AG04450 (cell line): ENCODE measurements at places on chromosomes 5 and 9.

DNA sequence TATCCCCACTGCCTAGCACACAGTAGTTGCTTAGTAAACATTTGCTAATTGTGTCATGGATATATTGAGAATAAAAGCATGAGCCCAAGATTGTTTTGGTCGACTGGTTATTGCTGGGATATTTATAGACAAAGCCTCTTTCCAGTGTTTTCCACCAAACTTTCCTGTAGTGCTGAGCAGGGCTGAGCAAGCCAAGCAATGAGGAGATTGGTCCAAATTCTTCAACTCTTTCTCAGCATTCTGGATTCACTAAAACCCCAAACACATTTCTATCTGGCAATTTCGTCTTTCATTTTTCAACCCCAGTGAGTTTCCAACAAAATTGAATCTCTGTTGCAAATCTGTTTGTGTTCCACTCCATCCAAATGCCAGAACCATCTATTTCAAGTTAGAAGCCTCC, 31.9 kb upstream of the TARS1 start:
- no peak for DNase-seq

DNA sequence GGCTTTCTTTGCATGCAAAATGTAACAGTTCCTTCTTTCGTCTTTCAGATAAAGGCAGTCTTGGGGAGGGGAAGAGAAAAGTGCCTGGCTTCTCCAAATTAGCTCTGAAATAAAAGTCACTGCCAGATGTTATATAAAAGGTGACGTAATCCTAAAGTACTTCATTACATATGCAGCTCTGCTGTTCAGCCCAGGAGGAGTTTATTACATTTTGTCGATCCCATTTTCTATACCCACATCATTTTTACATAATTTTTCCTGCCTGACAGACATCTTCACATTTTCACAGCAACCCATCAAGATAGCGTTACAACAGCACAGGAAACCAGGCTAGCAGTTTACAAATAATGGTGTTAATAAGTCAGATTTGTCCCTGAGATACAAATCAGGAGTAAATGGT, 86.7 kb upstream of the SLC30A5 start:
- DNase-seq: no peak

DNA sequence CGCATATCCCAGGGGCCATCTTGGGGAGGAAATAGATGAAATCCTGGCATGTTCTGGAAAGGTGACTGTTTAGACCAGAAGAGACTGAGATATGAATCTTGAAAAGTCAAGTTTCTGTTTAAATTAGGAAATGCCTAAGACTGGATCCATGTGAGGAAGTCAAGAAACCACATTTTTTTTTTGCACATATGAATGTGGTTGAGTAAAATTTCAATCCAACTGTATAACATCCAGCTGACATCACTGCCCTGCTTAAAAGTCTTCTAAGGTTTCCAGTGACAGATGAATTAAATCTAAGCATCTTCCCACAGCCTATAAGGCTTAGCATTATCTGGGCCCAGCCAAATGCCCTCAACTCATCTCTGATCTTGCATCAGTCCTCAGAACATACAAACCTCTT, 47.7 kb upstream of the TCERG1 start:
- DNase-seq: no peak

DNA sequence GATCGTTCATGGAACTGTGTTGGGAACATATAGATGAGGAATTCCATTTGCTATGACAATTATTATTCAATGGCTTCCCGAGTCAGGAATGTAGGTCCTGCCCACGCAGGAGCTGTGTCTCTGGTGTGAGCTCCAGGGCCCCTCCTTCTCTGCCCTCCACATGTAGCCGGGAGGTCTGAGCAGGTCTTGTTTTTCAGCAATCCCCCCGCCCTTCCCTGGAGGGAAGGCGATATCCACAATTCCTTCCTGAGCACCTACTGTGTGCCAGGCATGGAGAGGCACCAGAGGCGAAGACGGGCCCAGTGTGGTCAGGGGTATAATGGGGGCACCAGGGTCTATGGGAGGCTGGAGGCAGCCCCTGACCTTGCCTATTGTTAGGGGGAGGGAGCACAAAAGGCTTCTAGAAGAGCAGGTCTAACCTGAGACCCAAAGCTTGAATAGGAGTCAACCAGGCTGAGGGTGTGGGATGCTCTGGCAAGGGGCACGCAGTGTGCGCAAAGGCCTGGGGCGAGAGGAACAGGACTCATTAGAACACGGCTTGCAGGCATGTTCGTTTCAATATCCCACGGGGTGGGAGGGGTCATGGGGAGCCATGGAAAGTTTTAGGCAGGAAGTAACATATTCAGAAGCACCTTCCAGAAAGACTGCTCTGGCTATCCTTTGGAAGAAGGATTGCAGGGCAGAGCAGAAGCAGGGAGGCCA, 154.9 kb downstream of the C9orf50 start:
- no peak for DNase-seq

GRCh38 chr5:87099291-87099839, 168.3 kb upstream of the RASA1 start:
- DNase-seq: no peak

- no peak for DNase-seq
Observed at GRCh38 chr5:136036293-136036911, 7.6 kb downstream of the TGFBI start.

- no peak for DNase-seq
Observed at GRCh38 chr9:107210775-107211174, 72.3 kb upstream of the RAD23B start.
